ENCODE measurements at places on chromosomes 6 and 20.

DNA sequence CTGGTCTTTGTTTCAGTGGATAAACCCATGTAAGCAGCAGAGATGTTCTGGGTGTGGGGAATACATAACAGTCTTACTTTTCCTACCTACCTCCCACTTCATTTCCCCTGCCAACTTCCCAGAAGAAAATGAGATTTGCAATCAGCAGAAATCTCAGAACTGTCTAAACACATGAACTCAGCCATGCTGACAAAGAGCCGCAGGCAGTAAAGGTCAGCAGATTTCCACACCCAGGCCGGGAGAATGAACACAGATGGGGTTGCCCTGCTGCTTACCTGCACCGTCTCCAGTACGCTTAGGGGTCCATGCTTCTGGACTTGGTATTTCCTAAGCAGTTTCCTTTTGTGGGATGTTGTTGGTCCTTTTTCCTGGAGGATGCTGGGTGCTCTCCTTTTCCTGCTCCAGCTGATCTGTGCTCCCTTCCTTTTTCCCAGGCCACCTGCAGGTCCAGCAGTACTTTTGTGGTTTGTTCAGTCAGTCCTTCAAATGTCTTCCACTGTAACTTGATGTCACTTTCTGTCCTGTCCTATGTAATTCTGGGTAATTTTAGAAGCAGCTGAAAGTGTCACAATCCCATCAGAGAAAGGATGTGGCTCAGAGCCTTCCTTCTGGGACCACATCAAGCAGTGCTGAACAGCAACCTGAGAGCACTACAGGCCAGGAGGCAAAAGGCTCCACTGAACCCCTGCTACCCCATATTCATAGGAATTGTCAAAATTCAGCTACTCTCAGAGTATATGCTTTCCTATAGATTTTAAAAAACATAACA is 129.0 kb downstream of the CEP57L1 start:
- DNase-seq, result no peak

DNA sequence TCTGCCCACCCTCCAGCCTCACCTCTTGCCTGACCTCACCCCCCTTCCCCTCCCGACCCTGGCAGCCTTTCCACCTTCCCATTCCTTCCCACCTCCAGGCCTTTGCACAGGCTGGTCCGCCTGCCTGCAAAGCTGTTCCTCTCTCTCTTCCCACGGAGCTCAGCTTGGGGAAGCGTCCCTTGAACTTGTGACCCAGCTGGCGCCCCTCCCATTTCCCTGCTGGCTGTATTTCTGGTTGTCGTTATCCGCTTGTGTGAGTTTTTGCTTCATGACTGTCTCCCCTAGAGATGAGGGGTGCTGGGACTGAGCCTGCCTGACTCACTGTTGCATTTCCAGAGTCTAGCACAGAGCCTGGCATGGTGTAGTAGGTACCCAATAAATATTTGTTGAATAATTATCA is 32.5 kb downstream of the VSTM2L start:
- DNase-seq, result peak; percentile 58

GRCh38 chr20:35319192-35319870 is 27.1 kb upstream of the FAM83C start:
- DNase-seq, result no peak

DNA sequence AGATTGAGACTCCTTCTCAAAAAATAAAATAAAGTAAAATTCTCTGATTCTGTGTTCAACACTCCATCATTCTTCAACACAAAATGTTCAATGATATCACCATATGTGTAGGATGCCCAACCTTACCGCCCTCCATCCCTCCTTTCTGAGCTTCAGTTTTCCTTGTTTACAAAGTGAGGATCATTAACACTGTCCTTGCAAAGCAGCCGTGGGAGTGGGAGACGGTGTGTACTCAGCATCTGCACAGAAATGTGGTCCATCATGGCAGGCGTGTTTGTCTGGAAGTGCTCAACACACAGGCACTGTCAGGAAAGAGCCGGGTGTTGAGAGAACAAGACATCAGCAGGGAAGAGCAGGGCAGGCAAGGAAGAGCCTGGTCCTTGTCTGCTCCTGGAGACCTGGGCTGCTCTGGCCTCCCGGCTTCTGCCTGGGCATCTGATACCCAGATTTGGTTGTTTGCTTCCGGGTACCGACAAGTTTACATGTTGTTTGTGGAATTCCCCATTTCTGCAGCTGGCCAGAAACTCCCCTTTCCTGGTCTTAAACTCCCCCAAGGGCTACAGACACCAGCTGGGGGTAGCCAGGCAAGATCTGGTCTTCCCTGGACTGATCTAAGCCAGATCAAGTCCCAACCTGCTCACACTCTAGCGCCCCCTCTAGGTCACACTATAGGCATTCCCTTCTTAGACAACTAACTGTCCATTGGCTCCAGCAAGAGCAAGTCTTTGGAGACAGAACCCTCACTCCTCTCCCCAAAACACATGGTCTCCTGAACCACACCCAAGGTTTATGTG is 26.7 kb upstream of the TTPAL start:
- DNase-seq, result no peak

- DNase-seq, result no peak
These were observed 192.0 kb upstream of the PDE10A start for GRCh38 chr6:165854863-165855593.

DNA sequence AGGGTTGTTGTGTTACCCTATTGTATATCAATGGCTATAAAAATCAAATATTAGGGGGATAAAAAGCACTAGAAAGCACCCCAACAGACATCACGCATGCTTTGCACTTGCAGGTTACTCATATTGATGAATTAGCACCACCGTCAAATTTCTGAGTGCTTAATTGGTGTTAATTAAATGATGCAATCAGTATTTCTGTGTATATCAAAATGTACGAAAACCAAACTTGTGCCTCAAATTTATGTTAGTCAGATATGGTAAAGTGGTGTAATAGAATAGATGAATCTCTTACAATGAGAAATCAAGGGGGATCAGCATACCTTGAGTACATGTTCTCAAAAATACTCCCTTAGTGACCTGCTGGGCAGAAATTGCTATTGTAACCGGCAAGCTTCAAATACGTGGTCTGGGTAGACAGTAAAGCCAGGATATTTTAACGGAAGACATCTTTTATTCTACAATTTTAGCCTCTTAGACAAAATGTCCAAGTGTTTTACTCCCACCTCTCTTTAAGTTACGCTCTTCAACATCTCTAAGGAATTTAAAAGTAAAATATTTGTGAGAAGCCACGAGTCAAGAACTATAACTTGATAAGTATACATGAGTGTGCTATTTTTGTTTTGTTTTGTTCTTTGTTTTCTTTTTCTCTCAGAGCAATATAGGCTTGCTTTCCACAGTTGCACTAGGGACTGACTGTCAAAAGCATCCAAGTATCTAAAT is 166.0 kb downstream of the QKI start:
- DNase-seq, result no peak

DNA sequence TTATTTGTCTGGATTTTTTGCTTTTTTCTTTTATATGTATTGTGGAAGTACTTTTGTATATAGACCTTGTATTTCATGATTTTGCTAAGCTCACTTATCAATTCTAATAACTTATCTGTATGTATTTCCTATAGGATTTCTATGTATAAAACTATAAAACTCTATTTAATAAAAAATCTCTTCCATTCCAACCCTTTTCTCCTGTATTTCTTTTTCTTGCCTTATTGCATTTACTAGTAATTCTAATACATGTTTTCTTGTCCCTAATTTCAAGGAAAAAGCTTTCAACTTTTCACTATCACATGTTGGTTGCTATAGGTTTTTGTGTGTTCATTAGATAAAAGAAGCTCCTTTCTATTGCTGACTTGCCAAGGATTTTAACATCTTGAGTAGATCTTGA is 125.3 kb downstream of the MBOAT1 start:
- DNase-seq, result no peak

- no peak for DNase-seq
These were observed 24.9 kb downstream of the FYN start for GRCh38 chr6:111848262-111848812.

- DNase-seq, result no peak
These were observed 17.8 kb upstream of the TCF21 start for GRCh38 chr6:133871131-133871530.

- DNase-seq, result no peak
These were observed 16.7 kb downstream of the UNC5CL start for GRCh38 chr6:41022294-41022693.

DNA sequence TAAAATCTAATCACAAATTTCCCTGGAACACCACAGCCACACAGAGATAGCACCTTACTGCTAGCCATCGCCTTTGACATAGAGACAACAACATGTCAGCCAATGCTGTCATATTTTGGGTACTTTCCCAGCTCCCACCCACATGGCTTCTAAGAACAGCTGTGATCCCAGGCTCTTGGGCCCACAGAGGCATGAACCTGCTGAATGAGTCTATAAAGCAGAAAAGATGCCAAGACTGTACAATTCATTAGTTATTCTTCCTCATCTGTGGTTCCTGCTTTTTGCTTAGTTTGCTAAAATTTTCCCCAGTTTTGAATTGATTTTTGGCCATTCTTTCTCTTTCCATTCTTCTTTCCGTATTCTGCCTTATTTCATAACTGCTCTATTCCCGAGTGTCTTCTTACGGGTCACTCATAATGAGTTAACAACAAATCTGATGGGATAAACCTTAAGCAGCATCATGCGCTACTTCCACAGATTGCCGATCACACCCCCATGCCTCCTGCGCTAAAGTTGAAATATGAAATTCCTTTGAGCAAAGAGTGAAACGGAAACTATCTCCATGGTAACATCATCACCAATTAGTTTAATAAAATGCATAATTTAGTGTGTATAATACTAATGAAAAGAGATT is 327.3 kb upstream of the HSF2 start:
- no peak for DNase-seq

- DNase-seq, result no peak
These were observed 88.2 kb downstream of the GJA1 start for GRCh38 chr6:121523628-121524027.

DNA sequence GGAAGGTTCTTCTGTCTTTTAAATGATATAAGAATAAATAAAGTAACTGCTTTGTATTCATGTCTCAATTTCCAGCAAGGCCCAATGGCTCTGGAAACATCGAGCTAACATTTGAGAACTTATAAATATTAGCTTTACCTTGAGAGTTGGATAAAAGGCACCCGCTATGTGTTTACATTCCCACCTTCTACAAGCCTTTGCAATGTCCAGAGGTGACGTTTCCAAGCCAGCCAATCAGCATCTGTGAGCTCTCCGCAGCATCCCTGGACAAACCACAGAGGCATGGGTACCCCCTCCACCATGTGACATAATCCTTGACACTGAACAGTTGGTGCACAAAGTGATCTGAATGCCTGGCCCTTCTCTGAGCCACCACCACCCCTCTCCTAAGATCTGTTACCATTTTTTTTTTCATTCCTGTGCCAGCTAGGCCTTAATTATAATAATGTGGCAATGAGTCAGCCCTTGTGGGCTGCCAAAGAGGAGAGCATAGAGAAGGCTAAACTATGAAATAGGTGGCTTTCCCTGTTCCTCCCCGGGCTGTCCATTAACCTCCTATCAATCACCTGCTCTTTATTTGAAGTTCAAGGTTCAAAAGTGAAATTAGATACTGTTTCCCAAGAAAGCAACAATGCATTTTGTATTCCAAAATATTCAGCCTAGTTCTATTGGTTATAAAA is 4.1 kb downstream of the CBLN4 start:
- no peak for DNase-seq

- no peak for DNase-seq
These were observed 260.4 kb downstream of the TBX18 start for GRCh38 chr6:84504025-84504424.

DNA sequence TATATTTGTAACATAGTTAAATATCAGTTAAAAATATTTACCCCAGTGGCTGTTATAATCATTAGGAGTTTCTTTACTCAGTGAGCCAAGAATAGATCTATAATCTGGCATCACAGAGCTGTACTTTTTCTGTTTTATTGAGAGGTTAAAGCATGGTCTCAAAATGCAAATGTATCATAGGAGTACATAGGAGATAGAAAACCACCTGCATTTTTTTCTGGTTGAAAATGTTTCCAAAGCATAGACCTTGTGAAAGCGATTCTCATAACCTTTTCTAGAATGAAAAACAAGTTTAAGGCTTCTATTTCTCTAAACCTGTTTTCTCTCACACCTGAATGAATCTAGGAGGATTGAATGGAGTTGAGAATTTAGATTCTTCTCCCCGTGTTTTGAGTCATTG is 14.4 kb downstream of the KCNQ5 start:
- no peak for DNase-seq

DNA sequence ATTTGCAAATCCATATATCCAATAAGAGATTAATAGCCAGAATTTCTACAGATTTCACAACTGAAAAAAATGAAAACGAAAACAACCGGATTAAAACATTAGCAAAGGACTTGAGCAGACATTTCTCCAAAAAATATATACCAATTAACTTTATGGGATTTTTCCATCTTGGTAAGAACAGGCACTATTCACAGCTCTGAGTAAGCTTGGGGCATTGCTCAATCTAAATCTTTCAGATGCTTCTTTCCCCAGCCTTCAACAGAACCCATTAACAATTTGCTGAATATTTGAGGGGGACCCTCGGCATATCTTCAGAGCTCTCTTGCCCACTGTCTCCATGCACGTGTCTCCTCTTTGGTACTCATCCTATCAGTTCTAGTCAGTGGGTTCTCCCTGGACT is 111.7 kb upstream of the CD93 start:
- DNase-seq, result no peak

DNA sequence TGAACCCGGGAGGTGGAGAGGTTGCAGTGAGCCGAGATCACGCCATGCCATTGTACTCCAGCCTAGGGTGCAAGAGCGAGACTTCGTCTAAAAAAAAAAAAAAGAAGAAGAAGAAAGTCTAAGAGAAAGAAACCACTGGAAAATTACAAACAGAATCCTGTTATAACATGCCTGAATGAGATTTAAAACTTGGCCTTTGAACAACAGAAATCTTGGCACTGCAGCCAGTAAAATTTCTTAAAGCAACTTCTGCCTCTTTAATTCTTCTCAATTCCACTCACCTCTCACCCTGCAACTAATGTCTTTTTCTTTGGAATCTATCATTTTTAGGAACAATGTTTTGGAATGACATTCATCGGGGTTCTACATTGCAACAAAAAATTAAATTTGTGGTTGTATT is 26.3 kb downstream of the PM20D2 start:
- DNase-seq, result no peak

DNA sequence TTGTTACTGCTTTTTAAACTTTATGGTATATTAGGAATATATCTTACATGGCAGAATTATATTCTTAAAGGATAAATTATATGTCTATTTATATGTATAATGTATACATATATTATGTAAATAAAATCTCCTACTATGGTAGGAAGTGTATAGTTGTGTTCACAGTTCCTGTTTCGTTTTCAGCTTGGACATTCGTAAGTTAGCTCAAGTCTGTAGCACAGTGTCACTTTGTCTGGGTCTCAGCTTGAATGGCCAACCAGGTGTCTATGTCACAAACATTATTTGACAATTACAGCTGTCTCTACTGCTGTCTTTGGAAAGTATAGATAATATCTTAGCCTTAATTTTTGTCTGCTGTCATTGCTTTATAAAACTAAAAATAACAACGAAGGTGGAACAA is 303.9 kb downstream of the CDKAL1 start:
- no peak for DNase-seq

- DNase-seq, result no peak
These were observed 449.8 kb downstream of the HACE1 start for GRCh38 chr6:104409913-104410312.

DNA sequence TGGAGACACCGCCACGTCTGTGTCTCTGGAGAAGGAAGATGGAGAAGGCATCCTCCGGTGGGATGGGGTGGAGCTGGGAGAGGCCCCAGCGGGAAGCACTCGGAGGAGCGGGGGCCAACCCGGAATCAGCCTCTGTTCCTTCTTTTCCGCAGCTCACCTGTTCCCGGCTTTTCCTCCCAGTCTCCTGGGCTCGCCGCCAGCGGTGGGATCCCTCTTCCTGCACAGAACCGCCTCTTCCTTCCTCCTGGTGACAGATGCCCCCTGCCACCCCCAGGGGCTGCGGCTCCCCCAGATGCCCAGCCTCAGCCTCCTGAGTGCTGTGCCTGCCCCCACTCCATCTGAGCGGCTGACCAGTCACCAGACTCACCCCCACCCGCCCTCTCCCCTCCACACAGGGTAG is 23.3 kb downstream of the RAMACL start:
- no peak for DNase-seq

Data from D341Med (cell line).